ENCODE measurements at places on chromosomes 1 and 21.

DNA sequence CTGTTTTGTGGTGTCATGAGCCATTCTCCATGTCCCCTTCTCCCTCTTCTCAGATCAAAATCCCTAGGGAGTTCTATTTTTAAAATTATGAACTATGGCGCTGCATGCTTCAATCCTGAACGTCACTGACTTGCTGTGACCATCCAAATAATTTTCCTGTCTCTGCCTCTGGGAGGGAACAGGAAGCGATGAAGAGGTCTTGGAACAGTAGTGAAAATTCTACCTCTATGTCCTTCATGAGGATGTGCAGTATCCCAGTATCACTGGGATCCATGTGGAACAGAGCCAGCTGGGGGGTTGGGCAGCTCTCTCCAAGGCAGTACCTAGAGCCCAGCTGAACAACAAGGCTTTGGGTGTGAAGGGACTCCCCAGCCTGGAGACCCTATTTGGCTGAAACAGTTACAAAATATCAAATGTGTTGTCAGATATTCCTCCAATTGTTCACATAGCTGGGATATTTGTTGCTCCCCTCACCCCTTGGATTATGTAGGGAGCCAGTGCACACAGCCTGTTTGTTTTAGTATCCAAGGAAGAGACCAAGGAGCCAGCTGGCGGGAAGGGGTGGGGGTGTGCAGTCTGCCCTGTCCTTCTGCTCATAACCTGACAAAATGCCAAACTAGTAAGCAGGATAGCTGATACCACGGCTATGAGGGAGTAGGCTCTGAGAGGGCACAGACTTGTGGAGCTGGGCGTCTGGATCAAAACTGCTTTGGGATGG, 7.6 kb downstream of the DCLRE1B start:
- DNase-seq = peak; percentile 80

DNA sequence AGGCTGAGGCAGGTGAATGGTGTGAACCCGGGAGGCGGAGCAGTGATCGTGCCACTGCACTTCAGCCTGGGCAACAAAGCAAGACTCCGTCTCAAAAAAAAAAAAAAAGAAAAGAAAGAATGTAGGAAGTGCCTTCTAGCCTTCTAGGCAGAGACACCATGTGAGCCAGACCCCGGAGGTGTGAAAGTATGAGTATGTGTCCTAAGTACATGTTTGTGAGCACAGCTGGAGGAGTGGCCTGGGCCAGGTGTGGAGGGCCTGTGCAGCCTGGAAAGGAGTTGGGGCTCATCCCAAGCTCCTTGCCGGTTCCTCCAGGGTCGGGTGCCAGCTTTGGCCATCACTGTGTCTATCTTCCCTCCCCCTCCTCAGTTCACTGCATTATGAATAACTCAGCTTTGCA, 13.0 kb downstream of the SOX13 start:
- DNase-seq = no peak

DNA sequence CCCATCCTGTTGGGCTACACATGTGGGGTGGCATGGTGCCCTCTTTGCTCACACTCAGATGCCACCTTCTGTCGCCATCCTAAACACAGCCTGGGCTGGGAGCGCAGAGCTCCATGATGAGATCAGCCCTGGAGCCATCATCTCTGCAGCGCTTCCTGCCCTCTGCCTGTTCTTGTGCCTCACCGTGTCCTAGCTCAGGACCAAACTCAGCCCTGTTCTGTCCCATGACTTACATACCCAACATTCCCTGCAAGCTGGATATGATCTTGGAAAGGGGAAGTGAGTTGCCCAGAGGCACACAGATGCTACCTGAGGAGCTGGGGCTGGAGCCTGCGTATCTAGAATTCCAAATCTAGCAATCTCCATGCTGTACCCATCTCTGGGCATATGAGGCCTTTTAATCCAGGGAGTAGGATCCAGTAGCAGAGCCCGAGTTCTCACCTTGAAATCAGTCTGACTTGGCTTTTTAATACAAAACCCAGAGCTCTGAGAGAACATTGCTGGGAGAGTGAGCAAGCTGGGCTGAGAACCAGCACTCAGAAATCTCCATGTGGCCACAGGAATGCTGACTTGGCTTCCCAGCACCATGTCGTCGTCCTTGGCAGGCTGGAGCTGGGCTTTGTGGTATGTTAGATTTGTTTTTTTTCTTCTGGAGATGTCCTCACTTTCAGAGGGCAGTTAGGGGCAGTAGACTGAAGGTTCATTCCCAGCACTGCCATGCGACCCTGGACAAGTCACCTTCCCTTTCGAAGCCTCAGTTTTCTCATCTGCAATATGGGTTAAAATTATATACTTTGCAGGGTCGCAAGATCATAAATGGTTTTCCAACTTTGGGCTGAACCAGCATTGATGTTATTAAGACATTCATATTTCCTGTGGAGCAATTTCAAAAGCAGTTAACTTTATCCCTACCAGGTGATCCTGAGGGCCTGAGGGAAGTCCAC, 2.6 kb downstream of the ALPL start:
- peak; percentile 96 for DNase-seq

GRCh38 chr1:17427696-17428660, 11.5 kb downstream of the RCC2 start:
- no peak for DNase-seq

DNA sequence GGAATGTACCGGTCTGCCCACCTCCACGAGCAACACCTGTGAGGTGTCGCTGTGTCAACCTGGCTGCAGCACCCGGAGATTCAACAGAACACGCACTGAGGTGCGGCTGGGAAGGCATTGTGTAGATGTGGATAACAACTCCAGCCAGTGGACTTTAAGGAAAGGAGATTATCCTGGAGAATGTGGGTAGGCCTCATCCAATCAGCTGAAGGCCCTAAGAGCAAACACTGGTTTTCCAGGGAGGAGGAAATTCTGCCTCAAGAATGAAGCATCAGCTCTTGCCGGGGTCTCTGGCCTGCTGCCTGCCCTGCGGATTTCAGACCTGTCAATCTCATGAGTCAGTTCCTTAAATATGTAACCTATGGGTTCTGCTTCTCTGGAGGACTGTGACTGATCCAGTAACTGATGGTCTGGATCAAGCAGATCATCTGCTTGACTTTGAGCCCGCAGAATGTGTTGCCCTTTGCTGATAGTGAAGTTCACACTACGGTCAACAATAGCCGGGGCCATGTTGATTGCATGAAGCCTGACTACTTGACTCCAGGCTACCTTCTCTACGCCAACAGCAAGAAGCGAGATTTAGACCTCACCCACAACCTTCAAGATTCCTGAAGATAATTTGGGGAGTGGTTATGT, 15.9 kb upstream of the PRDM15 start:
- DNase-seq = peak; percentile 91

- no peak for DNase-seq
Measured at GRCh38 chr1:245107776-245108114, 47.0 kb upstream of the KIF26B start.

DNA sequence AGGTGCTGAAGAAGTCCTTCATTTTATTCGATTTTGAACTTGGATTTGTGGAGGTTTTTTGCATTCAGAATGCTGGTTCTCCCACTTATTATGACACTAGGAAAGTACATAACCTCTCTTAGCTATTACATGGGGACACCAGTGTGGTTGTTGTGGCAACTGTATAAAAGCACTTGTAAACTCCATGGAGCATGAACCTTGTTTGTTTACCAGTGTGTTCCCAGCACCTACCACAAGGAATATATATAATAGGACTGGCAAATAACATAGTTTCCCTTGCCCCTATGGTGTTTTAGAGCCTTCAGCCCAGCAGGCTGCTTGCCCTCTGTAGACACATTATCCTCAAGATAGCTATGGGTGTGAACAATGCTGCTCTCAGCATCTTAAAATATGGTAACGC, 43.1 kb downstream of the RASSF5 start:
- DNase-seq = no peak

All from fibroblast of upper back skin (primary cell).